ENCODE measurements at places on chromosomes 5 and 9. TPM values are rescaled to one million over a fixed set of nuclear protein-coding genes. Genes with fewer than 3 reads are reported as not detected.

Gene PCDHGC4
- total RNA-seq, result 6.1 TPM

- H3K4me3 ChIP-seq, result no peak overlapping the region
- no peaks in the 10 kb centered on the region for H3K27me3 ChIP-seq
- no peak for DNase-seq
- H3K4me1 ChIP-seq, result no peaks in the 10 kb centered on the region
- H3K36me3 ChIP-seq, result no peaks in the 10 kb centered on the region
Measured at GRCh38 chr9:78963911-78964310, 607.9 kb upstream of the TLE4 start.

DNA sequence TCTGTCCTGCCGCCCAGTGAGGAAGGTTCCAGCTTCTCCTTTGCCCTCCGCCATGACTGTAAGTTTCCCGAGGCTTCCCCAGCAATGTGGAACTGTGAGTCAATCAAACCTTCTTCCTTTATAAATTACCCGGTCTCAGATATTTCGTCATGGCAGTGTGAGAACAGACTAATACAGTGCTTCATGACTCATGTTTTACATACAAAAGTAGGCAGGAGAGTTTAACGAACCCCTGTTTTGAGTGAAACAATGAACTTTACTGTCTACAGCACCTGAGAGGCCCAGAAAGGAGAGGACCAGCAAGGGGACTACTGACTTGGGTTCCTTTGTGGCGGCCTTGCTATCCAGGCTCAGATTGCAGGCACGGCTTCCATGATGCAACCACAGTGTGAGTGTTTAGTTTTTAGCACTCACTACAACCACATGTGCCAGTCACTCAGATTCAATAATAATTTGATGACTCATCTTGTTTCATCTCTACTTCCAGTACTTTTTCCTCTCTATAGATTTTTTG, 139.1 kb upstream of the CLINT1 start:
- no peaks in the 10 kb centered on the region for H3K27me3 ChIP-seq
- no peaks in the 10 kb centered on the region for H3K36me3 ChIP-seq
- no peak overlapping the region for H3K4me3 ChIP-seq
- no peak overlapping the region for H3K27ac ChIP-seq

DNA sequence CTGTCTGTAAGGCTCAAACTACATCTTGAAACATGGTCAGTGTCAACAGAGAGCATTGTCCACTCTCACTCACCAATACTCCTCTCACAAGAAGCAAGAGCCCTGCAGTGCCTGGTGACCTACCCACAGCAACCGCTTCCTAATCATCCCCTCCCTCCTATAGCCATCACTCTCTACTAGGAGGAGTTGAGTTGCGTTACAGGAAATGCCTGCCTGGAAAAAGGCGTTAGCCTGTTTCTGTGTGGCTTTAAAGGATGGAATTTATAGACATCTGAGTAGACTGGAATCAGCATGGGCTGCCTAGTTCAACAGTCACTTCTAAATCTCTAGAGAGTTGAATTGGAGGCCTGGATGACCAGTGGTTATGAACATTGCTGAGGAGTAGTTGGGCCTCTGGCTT, 108.3 kb upstream of the FER start:
- no peak overlapping the region for H3K27ac ChIP-seq
- no peaks in the 10 kb centered on the region for H3K27me3 ChIP-seq
- no peak overlapping the region for H3K4me3 ChIP-seq
- no peaks in the 10 kb centered on the region for H3K4me1 ChIP-seq
- no peak for DNase-seq

GRCh38 chr5:151233616-151234085, 9.8 kb upstream of the CCDC69 start:
- DNase-seq, result no peak
- H3K4me3 ChIP-seq, result no peak overlapping the region
- H3K27me3 ChIP-seq, result no peaks in the 10 kb centered on the region
- H3K27ac ChIP-seq, result peak overlapping the region; percentile 76
- H3K36me3 ChIP-seq, result no peaks in the 10 kb centered on the region
- H3K4me1 ChIP-seq, result peaks cover 23% of the 10 kb centered on the region

- peaks cover 5% of the 10 kb centered on the region for H3K4me1 ChIP-seq
- no peak overlapping the region for H3K4me3 ChIP-seq
- DNase-seq, result no peak
- peak overlapping the region; percentile 65 for H3K27ac ChIP-seq
Measured at GRCh38 chr5:17436350-17436749, 61.7 kb upstream of the TAF11L2 start.

- H3K27ac ChIP-seq, result no peak overlapping the region
- no peaks in the 10 kb centered on the region for H3K27me3 ChIP-seq
- DNase-seq, result no peak
- H3K4me1 ChIP-seq, result no peaks in the 10 kb centered on the region
Measured at GRCh38 chr5:1315709-1316587, 21.1 kb upstream of the TERT start.

DNA sequence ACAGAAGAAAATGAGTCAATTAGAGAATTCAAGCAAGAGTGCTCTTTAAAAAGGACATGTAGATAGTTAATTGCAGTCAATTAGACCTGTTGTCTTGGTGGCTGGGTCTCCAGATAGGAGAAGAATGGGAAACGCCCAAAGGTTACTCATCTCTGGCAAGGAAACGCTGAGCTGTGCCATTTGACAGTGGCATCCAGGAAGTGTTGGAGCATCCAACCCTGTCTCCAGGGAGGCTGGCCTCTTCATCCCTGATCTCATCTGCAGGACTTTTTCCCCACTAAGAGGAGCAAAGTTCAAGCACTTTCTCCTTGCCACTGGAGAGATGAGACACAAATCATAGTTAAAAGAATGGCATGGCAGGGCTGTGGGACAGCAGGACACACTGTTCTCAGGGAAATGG, 111.7 kb upstream of the MSX2 start:
- no peak overlapping the region for H3K4me3 ChIP-seq
- peaks cover 8% of the 10 kb centered on the region for H3K27me3 ChIP-seq
- no peak for DNase-seq
- H3K36me3 ChIP-seq, result no peaks in the 10 kb centered on the region

- H3K4me1 ChIP-seq, result peaks cover 58% of the 10 kb centered on the region
- no peaks in the 10 kb centered on the region for H3K27me3 ChIP-seq
- DNase-seq, result no peak
Measured at GRCh38 chr9:112544477-112544876, 57.9 kb downstream of the KIAA1958 start.

DNA sequence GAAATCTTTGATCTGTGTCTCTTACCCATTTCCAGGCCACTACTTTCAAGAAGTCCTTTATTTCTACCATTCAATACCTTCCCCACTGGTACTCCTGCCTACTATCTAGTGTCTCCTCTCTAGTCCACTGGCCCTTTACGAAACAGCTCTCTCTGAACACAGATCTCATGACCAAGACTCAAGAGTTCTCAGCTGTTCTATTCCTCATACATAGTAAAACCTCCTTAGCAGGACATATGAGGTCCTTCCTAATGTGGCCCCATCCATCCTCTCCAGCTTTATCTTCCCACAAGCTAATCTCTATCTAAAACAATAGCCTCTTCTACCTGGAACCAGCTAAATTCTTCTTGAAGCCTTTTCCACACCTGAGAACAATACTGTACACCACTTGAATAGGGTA, 2.6 kb downstream of the TEX10 start:
- no peak for DNase-seq
- peaks cover 15% of the 10 kb centered on the region for H3K4me1 ChIP-seq
- H3K36me3 ChIP-seq, result no peaks in the 10 kb centered on the region
- no peaks in the 10 kb centered on the region for H3K27me3 ChIP-seq

- no peak overlapping the region for H3K4me3 ChIP-seq
- H3K27ac ChIP-seq, result peak overlapping the region; percentile 89
- no peaks in the 10 kb centered on the region for H3K27me3 ChIP-seq
- no peak for DNase-seq
- H3K4me1 ChIP-seq, result peaks cover 26% of the 10 kb centered on the region
Measured at GRCh38 chr9:114465417-114465816, 39.9 kb downstream of the WHRN start.

DNA sequence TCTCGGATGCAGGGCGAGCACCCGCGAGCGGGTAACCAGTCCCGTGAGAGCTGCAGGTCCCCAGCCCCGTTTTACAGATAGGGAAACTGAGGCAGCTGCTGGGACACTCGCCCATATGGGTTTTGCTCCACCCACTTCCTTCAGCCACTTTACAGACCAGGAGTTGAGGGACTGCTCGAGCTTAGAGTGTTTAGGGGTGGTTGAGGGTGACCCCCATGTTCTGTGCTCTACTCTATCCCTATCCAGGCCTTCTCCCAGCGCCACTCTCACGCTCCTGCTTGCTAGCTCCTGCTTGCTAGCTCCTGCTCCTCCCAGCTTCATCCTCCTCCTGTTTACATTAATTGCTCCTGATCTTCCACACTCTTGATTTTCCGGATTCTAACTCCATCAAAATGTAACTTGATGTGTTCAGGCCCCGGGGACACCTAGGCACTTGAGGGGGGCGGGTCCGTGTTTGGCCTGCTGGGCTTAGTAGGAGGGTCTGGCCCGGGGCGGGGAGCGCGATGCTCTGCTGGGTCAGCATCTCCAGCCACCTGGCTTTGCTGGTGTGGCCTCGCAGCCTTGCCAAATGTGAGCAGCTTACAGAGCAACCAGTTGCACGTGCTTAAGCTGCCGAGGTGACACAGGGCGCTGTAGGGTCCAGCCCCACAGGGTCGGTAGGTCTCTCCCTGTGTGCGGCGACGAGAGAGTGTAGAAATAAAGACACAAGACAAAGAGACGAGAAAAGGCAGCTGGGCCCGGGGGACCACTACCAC, 1.5 kb upstream of the PTGES2 start:
- H3K27ac ChIP-seq, result peak overlapping the region; percentile 90
- no peaks in the 10 kb centered on the region for H3K36me3 ChIP-seq
- peaks cover 29% of the 10 kb centered on the region for H3K4me1 ChIP-seq
- H3K27me3 ChIP-seq, result no peaks in the 10 kb centered on the region
- H3K4me3 ChIP-seq, result peak overlapping the region; percentile 78

- no peak overlapping the region for H3K4me3 ChIP-seq
- no peak for DNase-seq
- no peaks in the 10 kb centered on the region for H3K4me1 ChIP-seq
- H3K27ac ChIP-seq, result no peak overlapping the region
- no peaks in the 10 kb centered on the region for H3K27me3 ChIP-seq
Measured at GRCh38 chr5:171660434-171660833, 125.2 kb upstream of the SMIM23 start.

GRCh38 chr5:149802008-149802680, 72.0 kb downstream of the PPARGC1B start:
- no peak overlapping the region for H3K27ac ChIP-seq
- H3K36me3 ChIP-seq, result no peaks in the 10 kb centered on the region
- H3K4me1 ChIP-seq, result peaks cover 14% of the 10 kb centered on the region
- peak; percentile 24 for DNase-seq
- no peaks in the 10 kb centered on the region for H3K27me3 ChIP-seq

DNA sequence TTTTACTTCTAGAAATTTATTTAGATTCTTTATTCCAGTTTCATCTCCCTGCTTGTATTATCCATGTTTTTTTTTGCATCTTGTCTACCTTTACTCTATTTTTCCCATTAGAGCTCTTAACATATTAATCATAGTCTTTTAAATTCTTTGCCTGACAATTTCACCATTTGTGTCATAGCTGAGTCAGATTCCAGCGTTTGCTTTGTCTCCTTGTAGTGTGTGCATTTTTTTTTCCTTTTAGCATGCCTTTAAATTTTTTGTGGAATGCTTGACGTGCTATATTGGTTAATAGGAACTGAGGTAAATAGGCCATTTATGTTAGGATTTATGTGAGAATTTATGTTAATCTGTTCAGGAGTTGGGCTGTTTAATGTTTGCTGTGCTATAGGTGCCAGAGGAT, 41.8 kb upstream of the NFIL3 start:
- no peaks in the 10 kb centered on the region for H3K4me1 ChIP-seq
- no peak overlapping the region for H3K4me3 ChIP-seq
- no peaks in the 10 kb centered on the region for H3K27me3 ChIP-seq
- H3K27ac ChIP-seq, result no peak overlapping the region
- no peak for DNase-seq

DNA sequence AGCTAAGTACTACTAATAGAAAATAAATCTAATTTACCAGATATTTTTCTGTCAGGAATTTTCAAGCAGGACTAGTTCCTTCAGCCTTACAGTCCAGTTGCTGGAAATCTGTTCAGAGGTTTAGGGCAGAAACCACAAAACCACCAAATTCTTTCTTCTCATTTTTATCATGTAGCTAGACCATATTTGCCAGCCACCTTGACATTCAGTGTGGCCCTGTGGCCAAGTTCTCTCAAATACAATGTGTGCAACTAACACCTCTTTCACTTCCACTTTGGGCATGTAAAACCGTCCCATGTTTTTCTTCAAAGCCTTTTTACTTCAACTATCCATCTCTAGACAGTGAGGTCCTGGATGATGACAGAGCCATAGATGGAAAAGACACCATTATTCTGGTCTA, 1133.2 kb upstream of the CDH18 start:
- no peak overlapping the region for H3K27ac ChIP-seq
- no peak overlapping the region for H3K4me3 ChIP-seq
- H3K4me1 ChIP-seq, result no peaks in the 10 kb centered on the region
- H3K27me3 ChIP-seq, result no peaks in the 10 kb centered on the region
- H3K36me3 ChIP-seq, result no peaks in the 10 kb centered on the region

GRCh38 chr5:39062530-39062929, 11.7 kb downstream of the RICTOR start:
- H3K4me1 ChIP-seq, result peaks cover 30% of the 10 kb centered on the region
- no peaks in the 10 kb centered on the region for H3K27me3 ChIP-seq
- H3K36me3 ChIP-seq, result no peaks in the 10 kb centered on the region
- H3K4me3 ChIP-seq, result no peak overlapping the region

DNA sequence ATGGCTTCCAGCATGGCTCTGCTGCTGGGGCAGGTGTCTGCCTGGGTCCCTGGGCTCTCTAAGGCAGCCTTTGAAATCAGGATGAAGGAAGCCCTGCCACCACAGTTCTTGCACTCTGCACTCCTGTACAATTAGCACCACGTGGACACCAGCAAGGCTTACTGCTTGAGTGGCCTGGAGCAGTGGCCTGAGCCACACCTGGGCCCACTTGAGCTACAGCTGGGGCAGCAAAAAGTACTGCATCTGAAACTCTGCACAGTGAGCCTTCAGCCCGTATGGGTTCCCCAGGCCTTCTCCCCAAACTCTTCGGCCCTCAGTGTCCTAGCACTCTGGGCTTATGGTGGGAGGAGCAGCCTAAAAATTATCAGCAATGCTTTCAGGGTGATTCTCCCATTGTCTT, 8.0 kb upstream of the INIP start:
- no peak overlapping the region for H3K4me3 ChIP-seq
- no peak for DNase-seq
- no peaks in the 10 kb centered on the region for H3K27me3 ChIP-seq
- no peaks in the 10 kb centered on the region for H3K36me3 ChIP-seq
- no peak overlapping the region for H3K27ac ChIP-seq
- peaks cover 9% of the 10 kb centered on the region for H3K4me1 ChIP-seq

Data from adrenal gland (tissue), 19 donors.